Stimulated activated CD4-positive, alpha-beta T cell treated with anti-CD3 and anti-CD28 coated beads, Interleukin-1b, Interleukin-23, amount 100 ng/mL, for 48 hours (primary cell): ENCODE measurements at places on chromosomes 4 and X.

- no peak for DNase-seq
Observed at GRCh38 chr4:86895692-86896488, 3.7 kb upstream of the C4orf36 start.

- DNase-seq, result no peak
Observed at GRCh38 chrX:101347859-101348451, 587 bp downstream of the TIMM8A start.

DNA sequence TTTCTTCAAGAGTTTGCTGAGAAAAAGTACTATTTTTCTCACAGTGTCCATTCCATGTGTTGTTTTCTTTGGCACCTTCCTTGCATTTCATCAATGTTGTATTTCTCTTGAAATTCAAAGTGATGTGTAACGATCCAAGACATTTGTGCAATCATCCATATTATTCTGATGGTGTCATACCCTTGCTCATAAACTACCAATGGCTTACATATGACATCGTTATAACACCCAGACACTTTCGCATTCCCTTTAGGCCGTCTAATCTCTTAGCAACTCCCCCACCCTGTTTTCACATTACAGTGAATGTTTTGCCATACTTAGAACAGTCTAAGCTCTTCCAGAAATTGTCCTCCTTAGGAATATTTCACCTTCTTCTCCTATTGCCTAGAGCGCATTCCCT lies 1779.0 kb downstream of the PCDH7 start:
- no peak for DNase-seq

GRCh38 chrX:1592470-1593142 lies 1.2 kb downstream of the AKAP17A start:
- no peak for DNase-seq

DNA sequence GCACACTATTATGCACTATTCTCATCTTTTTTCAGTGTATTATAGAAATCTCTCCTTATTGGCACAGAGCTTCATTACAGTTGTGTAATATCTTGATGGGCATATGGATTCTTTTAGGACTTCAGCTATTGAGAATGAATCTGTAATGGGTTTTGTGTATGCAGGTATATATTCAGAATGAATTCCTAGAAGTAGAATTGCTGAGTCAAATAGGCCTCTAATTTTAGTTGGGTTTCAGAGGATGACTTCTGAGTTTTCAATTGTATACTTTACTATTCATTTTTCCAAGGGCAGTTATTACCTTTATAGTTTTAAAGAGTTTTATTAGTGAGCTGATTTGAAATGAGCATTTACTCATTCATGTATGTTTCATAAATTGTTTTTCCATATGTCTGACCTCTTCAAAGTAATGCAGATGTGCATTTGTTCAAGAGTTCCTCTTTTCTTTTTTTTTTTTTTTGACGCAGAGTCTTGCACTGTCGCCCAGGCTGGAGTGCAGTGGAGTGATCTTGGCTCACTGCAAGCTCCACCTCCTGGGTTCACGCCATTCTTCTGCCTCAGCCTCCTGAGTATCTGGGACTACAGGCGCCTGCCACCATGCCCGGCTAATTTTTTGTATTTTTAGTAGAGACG lies 19.5 kb downstream of the CASP6 start:
- DNase-seq, result no peak

- DNase-seq, result no peak
Observed at GRCh38 chr4:143782521-143782920, 82.0 kb upstream of the FREM3 start.

- no peak for DNase-seq
Observed at GRCh38 chr4:187576751-187577150, 418.8 kb upstream of the ZFP42 start.

DNA sequence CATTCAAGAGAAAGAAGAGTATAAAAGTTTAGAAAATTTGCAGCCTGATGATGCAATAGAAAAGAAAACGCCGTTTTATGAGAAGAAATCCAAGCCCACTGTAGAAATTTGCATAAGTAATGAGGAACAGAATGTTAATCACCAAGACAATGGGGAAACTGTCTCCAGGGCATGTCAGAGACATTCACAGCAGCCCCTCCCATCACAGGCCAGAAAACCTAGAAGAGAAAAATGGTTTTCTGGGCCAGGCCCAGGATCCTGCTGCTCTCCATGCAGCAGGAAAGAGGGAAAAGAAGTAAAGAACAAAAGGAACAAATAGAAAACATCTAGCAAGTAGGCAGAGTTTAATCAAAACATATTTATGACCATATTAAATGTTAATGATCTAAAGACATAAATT lies 119.0 kb downstream of the ANKRD50 start:
- no peak for DNase-seq

DNA sequence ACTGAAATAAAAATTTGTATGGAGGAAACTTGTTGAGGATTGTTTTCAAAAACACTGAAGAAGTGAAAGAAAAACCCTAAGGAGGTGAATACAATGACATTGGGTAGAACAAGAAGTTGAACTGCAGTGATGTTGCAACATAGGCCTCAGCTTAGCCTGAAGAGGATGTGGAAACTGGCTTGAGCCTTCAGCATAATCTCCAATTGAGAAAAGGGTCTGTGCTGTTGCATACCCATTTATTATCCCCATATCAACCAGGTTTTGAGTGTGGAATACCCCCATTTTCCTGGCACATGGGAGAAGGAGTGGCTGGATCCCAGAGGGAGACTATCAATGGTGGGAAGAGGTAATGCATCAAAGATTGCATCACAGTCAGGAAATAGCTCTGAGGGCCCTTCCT lies 695.0 kb upstream of the HS3ST1 start:
- DNase-seq, result no peak

- no peak for DNase-seq
Observed at GRCh38 chrX:122270809-122271494, 913.1 kb upstream of the GRIA3 start.

DNA sequence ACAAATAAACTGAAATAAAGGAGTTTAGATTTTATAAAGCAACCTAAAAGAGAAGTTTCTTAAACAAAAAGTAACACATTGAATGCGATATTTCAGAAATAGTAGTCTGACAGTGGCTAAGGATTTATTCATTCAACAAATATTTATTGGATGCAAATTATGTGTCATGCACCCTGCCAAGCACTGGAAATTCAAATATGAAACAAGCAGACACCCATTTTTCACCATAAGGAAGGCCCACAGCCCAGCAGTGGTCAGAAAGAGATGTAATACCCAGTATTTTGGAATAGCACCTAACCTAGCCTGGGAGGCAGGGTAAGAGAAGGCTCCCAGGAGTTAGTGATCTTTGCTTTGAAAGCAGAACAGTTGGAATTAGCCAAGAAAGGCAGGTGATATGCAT lies 855.1 kb upstream of the TENM3 start:
- no peak for DNase-seq

GRCh38 chr4:130393642-130394041 lies 1297.7 kb downstream of the C4orf33 start:
- DNase-seq, result no peak

DNA sequence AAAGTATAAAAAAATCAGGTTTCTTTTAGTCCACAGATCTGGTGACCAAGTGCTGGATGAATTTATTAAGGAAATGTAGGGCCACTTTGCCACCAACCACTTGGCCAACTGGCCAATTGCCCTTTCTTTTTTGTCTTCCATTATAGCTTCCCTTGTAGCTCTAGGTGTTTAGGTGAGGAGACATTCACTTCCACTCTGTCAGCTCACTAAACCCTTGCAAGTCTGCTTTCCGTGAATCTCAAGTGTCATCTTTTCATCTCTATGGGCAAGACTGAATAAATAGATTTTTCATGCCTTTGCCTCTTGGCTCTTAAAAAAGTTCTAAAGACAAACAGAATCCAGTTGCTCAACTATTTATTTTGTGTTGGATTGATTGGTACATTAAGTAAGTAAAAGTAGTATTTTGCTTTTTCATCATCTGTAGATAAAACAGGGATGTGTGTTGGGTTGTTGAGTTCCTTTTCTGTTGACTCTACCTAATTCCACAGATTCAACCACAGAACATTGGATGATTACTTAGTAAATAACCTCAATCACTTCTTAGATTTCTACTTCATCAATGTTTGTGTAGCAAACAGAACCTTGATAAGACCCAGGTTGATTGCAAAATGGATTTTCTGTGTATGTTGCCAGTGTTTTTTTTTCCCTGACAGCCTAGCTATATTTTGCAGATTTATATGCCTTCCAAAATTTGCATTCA lies 68.1 kb upstream of the GRXCR1 start:
- DNase-seq, result no peak

DNA sequence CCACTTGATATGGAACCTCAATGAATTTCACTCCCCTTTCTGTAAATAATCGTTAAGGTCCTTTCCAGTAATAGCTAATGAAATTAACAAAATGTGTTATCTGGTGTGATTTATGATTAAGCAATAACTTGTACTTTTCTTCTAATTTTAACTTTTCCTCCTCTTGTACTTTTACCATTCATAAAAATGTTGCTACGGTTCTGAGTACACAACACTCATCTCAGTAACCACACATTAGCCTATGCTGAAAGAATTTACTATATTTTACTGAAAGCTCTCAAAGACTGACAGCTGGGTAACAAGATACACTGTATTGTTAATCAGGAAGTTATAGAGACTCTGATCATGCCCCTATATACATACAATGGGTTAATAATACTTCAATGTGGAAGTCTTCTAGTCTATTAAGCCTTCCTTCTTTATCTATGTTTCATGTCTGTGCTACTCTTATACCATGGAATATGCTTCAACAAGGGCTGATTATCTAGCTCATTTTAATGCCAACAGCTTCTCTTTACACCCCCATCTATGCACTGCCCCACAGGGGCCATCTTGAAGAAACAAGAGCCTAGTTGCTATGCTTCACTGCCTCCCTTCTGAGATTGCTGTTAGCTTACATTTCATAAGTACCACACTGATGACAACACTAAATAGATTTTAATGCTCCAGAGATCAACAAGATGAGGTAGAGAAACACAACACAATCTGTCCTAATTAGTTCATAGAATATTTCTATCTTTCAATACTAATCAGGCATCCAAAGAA lies 39.1 kb downstream of the LAMP2 start:
- DNase-seq, result no peak

- no peak for DNase-seq
Observed at GRCh38 chr4:156734965-156735895, 236.4 kb downstream of the PDGFC start.

- DNase-seq, result no peak
Observed at GRCh38 chr4:95095348-95095974, 337.7 kb downstream of the BMPR1B start.

GRCh38 chrX:64184396-64184795 lies 21.1 kb downstream of the AMER1 start:
- no peak for DNase-seq

- no peak for DNase-seq
Observed at GRCh38 chr4:146495269-146495668, 26.5 kb downstream of the SLC10A7 start.

DNA sequence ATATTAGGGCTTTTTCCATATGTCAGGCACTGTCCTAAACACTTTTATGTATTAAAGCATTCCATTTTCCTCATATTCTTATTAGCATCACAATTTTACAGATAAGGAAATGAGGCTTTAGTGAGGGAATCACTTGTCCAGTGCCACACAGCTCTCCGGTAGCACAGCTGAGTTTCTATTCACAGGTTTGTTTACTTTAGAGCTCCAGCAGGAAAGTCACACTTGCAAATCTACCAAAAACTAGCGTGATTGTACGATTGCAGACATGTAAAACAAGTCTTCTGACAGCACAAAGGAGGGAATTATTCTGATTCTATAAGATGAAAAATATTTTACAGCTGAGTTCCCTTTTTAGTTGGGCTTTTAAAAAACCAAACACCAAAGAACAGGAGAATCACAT lies 472.1 kb downstream of the TMA16 start:
- DNase-seq, result no peak

- peak; percentile 16 for DNase-seq
Observed at GRCh38 chr4:76251441-76252270, at the start of gene FAM47E. TSS of gene FAM47E (plus strand) at chr4:76251721. CDS start at chr4:76251747, 26 bp downstream.

GRCh38 chr4:110900213-110900769 lies 277.4 kb upstream of the PITX2 start:
- no peak for DNase-seq

DNA sequence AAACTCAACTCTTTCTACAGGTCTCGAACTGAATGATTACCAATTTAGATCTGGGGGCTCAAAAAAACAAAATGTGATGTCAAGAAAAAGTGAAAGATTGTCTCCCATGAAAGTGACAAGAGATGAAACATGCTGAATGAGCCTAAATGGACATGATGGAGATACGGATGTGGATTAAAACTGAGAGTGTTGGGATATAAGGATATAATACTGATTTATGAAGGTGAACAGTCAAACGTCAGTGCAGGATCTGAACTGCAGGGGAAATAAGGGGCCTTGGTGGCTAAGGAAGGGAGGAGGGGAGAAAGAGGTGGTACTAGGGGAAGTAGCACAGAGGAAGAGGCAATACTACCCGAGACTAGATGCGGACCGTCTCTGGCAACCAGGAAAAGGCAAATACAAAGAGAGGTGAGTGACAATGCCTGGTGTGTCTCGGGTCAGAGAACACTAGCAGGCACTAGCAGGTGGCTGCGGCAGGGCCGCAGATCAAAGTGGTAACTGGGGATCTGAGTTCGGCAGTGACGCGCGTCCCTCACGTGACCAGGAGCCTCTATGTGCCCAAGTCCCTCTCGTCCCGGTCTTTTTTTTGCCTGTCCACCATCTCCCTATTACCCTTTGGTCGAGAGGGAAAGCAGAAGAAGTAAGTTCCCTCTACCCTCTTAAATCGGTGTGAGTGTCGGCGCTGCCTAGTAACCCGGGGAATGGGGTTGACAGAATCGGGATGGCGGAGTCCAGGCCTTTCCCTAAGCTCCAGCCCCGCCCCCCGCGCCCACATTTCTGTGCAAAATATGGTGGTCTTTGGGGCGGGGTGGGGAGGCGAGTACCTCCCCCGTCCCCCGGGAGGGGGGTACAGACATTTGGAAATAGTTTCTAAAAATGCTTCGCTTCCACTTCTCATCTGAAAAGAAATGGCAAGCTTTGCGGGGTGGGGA lies at the start of gene TCEAL1:
TSS of gene TCEAL1 (plus strand) at position 590 of the 932 bp plus-strand sequence. CDS start 942 bp downstream, outside the sequence.
- peak; percentile 30 for DNase-seq

DNA sequence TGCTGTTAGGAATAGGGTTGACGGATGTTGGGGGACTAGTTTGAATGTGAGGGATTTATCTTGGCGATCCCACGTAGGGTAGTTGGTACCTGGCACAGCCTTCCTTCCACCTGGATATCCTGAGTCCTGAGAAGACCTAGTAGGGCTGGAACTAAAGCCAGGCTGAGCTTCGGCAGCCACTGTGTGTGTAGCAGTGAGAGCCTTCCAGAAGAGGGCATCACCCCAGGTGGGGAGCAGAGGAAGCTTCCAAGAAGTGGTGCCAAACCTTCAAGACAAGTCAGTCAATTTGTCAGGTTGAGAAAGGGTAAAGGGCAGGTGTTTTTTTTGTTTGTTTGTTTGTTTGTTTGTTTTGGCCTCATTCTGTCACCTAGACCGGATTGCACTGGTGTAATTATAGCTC lies 1.2 kb upstream of the FGFBP2 start:
- no peak for DNase-seq

- no peak for DNase-seq
Observed at GRCh38 chr4:55729351-55730279, 90.0 kb upstream of the EXOC1L start.

- DNase-seq, result no peak
Observed at GRCh38 chr4:84501721-84502267, 2.7 kb upstream of the NKX6-1 start.

- no peak for DNase-seq
Observed at GRCh38 chrX:153327561-153327960, 6.0 kb upstream of the PNMA6F start.
